Posterior cingulate gyrus (tissue), 11 donors: ENCODE measurements at places on chromosomes 1 and 21.

- DNase-seq, result no peak
Measured at GRCh38 chr1:192546596-192547190, 28.9 kb upstream of the RGS1 start.

- no peak for DNase-seq
Measured at GRCh38 chr1:32198237-32199042, 2.0 kb upstream of the CCDC28B start.

DNA sequence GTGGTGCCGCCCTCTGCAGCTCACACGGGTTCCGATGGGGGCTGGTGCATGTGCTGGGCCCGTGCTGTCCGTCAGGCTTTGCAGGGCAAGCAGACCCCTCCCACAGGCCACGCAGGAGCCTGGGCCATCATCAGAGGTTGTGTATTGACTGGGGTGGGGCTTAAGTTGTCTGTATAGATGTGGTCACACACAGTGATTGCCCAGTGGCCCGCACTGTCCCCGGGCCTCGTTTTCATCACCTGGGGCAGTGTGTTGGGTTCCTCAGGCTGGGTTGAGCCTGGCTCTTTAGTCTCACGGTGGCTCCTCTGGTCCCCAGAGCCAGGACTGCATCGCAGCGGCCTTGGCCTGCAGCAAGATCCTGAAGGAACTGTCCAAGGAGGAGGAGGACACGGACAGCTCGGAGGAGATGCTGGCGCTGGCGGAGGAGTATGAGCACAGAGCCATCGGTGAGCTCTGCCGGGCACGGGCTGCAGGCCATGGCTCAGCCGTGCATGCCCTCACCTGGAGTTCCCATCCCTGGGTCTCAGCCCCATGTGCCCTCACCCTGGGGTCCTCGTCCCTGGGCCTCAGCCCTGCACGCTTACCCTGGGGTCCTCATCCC, 44.1 kb downstream of the TRPM2 start:
- DNase-seq, result no peak

DNA sequence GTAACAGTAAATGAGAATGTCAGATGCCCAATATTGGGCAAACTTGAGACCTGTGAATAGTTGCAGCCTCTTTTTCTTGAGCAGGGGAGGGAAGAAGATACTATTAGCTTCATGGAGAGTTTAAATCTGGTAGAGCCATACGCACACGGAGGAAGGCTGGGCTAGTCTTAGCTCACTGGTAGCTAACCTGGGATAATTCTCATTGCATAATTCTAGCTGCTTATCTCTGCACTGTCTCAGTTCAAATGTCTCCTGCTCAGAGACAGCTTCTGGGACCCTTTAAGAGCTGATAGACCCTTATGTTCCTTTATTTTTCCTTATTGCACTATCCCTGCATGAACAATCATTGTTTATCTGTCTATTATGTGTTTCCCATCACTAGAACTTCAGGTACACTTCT, 8.4 kb downstream of the C1orf87 start:
- no peak for DNase-seq

GRCh38 chr1:153795330-153795837, 20.2 kb downstream of the SLC27A3 start:
- DNase-seq, result no peak

DNA sequence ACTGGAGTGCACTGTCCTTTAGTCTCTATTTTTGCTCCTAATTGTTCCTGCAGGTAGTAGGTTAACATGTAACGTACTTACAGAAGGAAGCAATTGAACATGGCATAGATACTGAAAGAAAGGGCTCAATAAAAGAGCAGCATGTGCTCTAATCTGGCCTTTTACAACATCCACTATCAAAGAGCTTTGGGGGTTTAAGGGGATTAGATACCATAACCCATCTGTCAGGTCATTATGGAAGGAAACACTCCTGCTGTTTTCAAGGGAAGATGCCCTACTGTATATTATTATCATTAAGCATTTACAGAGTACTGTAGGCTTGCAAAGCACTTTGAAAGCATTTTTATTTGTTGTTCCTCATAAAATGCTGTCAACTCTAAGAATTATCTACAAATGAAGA, 152.8 kb downstream of the TTLL7 start:
- no peak for DNase-seq

GRCh38 chr1:53310847-53311681, 16.8 kb downstream of the LRP8 start:
- peak; percentile 77 for DNase-seq

DNA sequence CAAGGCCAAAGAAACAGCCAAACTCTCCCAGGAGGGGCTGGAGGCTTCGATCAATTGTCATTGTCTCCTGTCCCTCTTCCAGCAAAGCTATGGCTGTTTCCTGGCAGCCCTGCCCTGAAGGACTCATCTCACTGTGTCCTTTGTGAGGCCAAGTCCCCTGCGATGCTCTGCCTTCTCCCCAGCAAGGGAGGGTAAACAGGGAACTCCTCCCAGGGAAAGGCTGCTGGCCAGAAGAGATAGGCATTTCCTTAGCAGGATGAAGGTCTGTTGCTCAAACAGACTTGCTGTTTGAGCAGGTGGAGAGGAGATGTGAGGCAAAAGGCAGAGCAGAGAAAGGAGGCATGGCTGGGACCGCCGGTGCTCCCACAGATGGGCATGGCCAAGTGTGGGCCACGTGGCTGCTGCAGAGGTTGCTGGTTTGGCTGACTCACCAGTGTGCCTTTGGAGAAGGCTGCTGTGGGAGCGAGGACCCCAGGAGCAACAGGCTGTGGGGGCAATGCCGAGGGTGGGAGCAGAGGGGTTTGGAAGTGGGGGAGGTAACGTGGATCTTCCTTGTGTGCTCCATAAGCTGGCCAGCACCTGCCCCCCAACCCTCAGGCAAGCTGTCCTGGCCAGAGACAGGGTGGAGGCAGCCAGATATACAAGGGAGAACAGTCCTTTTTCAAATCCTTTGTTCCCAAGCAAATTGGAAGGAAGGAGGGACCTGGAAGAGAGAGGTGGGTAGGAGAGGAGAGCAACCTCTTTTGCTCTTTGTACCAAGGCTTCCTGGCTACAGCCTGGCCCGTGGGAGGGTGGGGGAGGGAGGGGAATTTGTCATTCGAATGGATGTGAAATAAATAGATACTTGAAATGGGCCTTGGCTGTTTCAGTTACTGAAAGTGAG, 449.8 kb downstream of the SIPA1L2 start:
- no peak for DNase-seq

GRCh38 chr1:19113697-19114092, 96.4 kb downstream of the UBR4 start:
- peak; percentile 32 for DNase-seq

DNA sequence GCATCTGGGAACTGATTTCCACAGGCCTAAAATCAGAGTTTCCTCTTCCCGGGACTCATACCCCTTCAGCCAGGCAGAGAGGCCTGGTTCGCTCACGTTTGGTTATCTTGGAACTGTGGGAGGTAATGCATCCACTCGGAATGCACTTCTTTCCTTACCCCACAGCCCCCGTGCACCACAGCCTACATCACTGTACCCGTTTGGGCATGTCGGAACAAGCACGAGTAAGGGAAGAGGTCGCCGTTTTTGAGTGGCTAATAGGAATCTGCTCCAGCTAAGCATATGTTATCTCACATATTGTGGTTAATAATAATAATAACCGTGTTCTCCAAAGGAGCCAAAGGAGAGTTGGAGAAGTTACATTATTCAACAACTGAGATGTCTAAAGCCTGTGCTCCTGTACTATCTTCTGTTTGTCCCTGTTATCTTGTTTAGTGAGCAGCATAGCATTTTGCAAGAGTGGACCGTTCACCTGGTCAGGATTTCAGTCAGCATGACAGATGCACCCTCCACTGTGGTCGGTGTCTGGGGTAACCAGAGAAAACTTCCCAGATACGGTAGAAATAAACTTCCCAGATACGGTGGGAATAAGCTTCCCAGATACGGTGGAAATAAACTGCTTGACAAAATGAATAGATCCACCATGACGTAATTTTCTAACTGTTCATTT, 198.6 kb downstream of the SDCCAG8 start:
- DNase-seq, result no peak
